ENCODE measurements at places on chromosomes 16 and 17.

- DNase-seq = no peak
Observed at GRCh38 chr17:80671039-80671824, 126.6 kb downstream of the RPTOR start.

DNA sequence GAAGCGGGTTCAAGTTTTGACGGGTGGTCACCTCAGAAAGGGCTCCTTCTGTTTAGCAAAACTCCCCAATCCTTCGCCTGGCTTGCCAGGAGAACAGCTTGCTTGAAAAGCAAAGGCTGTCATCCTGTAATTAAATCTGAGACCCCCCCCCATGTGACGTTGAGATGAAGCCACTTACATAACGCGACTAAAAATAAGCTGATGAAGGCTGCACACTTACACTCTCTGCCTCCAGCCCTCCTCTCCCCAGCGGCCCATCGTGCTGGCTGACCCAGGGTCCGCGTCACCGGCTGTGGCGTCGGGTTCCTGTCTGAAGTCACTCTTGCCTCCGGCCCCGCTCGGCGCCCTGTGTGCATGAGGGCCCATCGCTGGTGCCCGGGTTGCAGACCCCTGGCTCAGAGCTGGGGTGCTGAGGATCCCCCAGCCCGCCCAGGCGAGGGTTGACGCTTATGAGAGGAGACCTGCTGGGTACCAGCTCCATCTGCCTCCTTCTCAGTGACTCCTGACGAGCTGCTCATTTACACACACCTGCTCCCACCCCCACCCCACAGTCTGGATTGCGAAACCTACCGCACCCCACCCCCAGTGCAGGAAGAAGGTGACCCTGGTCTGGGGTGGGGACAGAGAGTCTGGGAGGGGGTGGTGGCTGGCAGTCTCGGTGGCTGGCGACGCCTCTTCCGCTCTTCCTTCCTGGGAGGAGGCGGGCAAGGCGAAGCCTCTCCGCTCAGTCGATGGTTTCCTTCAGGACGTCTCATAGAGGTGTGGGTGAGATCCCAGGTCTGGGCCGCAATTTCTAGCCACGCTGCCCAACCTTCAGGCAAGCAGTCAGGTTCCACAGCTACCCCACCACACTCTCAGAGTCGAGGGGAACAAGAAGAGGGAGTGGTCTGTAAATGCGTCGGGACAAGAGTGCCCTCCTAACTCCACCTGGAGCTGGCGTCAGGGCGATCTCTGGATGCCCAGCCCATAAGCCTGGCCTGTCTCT is 3.1 kb upstream of the BAIAP2 start:
- DNase-seq = no peak

DNA sequence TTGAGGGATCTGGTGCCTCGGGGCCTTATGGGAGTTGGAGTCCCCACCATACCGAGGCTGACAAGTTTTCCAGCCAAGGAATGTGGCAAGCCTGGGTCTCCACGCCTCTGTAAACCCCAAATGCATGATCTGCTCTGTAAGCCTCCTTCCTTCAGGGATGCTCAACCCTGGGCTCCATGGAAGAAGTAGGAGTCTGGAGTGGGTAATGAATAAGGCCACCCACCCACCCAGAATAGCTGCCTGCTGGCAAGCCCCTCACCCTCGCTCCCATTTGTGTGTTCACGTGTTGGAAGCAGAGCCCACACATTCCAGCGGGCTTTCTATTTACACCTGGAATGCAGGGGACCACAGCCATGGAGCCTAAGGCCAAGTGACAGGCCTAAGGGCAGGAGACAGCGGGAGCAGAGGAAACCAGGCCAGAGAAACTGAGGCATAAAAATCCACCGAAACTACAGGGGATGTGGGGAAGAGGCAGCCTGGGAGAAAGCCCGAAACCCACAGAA is 4.4 kb downstream of the DLG4 start:
- DNase-seq = no peak

DNA sequence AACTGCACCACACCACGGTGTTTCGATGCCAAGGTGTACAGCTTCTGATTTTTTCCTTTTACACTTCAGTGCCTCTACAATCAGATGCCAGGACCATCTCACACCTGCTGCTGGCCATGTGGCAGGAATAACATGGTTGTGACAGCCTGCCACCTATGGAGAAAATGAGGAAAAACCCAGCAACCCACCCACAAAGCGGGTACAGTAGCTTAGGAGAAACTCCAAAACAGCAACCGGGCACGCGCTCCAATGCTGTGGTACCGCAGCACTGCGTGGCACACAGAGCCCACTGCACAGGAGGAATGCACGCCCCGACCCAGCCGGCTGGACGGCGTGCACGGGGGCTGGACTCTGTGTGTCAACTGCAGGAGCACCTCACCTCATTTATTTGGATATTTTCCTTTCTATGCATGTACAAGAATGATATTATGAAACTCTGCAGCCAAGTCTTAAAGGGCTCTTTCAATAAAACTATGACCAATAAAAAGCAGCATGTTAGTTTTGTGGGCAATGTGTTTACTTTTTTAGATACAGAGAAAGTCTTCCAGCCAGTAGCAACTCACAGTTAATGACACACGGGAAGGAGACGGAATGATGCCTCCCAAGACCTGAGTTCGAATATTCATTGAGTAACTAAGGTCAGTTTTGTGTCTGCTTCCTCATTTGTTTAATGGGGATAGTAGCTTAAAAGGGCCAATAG is 45.9 kb downstream of the MAP1LC3B start:
- DNase-seq = no peak
